ENCODE measurements at places on chromosomes 5 and 9.

- DNase-seq, result no peak
Observed at GRCh38 chr5:149410071-149410470, 31.0 kb upstream of the IL17B start.

GRCh38 chr9:36126016-36126730, 10.4 kb upstream of the GLIPR2 start:
- no peak for DNase-seq

DNA sequence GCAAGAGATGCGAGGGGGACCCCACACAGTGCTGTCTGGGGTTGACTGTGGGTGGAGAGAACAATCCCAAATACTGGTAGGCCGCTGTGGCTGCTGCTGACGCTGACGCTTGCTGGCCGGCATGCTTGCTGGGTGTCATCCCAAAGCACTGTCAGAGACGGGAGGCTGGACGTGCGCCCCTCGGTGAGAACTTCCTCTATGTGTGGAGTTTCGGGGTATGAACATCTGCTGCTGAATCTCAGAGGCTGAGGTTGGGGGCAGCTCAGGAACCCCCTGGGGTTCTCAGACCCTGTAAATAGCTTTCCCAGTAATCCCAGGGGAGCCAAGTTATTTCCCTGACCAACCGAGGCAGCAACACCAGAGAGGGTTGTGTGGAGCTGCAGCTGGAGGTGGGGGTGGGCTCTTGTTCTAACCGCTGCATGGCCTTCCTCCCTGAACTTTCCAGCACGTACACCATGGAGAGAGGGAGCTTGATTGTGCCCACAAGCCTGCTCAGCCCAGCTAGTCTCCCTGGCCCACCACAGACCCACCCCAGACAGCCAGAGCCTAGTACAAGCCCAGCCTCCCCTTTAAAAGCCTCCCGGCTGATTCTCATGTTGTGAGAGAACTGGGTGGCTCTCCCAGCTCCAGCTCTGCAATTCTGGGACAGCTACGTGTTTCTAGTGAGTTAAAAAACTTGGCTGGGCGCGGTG, 21.8 kb upstream of the SLC12A7 start:
- DNase-seq, result no peak

DNA sequence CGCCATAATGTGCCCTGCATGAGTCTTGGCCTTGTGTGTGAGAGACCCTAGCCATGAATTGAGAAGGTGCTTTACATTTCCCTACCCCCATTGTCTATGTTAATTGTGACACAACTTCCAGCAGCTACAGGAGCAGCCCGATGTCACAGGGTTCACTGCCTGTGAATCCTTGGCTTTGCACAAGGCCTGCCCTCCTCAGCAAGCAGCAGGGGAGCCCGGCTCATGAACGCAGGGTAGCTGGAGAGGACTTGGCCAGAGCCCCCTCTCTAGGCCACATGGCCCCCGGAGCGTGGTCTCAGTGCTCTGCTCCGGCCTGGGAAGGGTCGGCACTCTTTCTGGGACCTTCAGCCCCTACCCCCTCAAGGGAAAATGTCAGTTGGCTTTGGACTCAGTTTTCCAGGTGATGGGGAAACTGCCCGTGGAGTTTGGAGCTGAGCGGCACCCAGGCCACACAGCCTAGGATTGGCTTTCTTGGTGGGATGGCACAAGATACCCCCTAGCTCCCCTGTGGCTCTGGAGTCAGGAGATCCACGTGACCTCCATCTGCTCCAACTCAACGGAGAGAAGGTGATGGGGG, 160.8 kb downstream of the DAB2IP start:
- no peak for DNase-seq

GRCh38 chr5:41193456-41194205, 19.7 kb downstream of the C6 start:
- DNase-seq, result no peak

GRCh38 chr5:103612545-103612944, 50.0 kb upstream of the NUDT12 start:
- no peak for DNase-seq

DNA sequence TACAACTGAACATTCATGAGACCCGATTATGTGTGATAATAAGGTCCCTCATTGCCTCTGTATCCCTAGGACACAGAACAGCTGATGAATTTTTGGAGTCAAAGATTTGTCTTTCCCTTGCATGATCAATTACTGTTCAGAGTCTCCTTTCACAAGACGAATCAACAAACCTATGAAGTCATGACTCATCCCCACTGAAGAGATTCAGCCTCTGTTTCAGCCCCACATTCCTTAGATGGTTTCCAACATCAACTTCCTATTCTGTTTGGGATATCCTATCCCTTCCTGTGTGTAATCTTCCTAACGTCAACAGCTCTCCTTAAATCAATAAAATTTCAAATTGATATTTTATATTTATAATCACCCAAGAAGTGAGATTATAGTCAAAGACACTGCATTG, 199.0 kb downstream of the DNAH5 start:
- DNase-seq, result no peak

DNA sequence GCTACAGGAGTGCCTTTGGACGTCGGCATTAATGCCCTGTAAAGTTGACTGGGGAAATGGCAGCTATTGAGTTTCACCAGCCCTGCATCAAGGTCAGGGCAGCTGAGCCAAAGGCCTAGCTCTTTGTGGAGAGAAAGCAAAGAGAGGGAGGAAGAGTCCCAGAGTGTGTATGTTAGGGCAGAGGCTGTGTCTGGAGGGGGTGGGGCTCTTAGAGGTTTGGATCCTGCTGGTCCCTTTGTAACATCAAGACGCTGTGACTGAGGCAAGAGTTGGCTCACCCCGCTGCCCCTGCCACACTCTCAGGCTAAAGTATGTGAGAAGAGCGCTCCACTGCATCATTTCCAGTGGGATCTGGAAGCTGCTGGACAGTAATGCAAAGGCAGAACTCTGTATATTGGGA, 34.3 kb downstream of the TMOD1 start:
- DNase-seq, result no peak

- DNase-seq, result no peak
Observed at GRCh38 chr9:29211580-29212396, 1638.5 kb upstream of the C9orf72 start.

DNA sequence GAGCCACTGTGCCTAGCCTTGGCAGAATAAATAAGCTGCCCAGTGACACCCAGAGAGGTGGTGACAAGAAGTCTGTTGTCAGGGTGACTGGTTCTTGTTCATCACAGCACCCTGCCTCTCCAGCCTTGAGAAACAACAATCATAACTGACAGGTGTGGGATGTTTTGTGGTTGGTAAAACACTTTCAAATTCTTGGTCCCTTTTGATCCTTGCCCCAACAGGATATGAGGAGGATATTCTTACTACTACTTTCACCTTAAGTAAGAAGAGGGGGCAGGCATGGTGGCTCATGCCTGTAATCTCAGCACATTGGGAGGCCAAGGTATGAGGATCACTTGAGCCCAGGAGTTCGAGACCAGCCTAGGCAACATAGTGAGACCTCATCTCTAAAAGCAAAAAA, 14.2 kb upstream of the FRRS1L start:
- DNase-seq, result peak; percentile 49

GRCh38 chr9:134597041-134597913, 44.3 kb upstream of the COL5A1 start:
- no peak for DNase-seq

GRCh38 chr5:175219366-175219765, 224.6 kb downstream of the DRD1 start:
- DNase-seq, result no peak

- no peak for DNase-seq
Observed at GRCh38 chr9:89342948-89343347, 24.6 kb downstream of the SECISBP2 start.
